Activated CD4-positive, alpha-beta T cell treated with anti-CD3 and anti-CD28 coated beads for 36 hours (primary cell): ENCODE measurements at places on chromosomes 4 and X. TPM values are rescaled to one million over a fixed set of nuclear protein-coding genes. Genes with fewer than 3 reads are reported as not detected.

- no peaks in the 10 kb centered on the region for H3K36me3 ChIP-seq
- H3K4me3 ChIP-seq: no peak overlapping the region
- no peak overlapping the region for H3K27ac ChIP-seq
- peak; percentile 10 for DNase-seq
- H3K4me1 ChIP-seq: no peaks in the 10 kb centered on the region
- no peaks in the 10 kb centered on the region for H3K27me3 ChIP-seq
Measured at GRCh38 chrX:139058831-139059495, 347.4 kb upstream of the FGF13 start.

DNA sequence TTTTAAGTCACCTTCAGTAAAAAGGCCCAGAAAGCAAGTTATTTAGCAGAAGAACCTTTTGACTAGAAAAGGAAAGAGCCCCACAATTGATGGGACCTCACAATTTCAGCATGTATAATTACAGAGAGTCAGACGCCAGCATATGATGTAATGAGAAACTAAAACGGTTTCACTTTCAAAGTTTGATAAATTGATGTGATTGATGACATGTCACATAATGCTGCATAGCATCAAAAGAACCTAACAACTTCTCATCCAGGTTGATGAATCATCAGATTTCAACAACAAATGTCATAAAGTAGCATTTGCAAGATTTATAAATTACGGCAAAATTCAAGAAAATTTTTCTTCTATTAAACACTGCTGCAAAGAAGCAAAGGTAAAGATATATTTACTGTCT, 3.9 kb upstream of the GAR1 start:
- peaks cover 10% of the 10 kb centered on the region for H3K36me3 ChIP-seq
- H3K27ac ChIP-seq: no peak overlapping the region
- no peak for DNase-seq
- peaks cover 16% of the 10 kb centered on the region for H3K4me1 ChIP-seq
- H3K27me3 ChIP-seq: peaks cover 4% of the 10 kb centered on the region
- no peak overlapping the region for H3K4me3 ChIP-seq

DNA sequence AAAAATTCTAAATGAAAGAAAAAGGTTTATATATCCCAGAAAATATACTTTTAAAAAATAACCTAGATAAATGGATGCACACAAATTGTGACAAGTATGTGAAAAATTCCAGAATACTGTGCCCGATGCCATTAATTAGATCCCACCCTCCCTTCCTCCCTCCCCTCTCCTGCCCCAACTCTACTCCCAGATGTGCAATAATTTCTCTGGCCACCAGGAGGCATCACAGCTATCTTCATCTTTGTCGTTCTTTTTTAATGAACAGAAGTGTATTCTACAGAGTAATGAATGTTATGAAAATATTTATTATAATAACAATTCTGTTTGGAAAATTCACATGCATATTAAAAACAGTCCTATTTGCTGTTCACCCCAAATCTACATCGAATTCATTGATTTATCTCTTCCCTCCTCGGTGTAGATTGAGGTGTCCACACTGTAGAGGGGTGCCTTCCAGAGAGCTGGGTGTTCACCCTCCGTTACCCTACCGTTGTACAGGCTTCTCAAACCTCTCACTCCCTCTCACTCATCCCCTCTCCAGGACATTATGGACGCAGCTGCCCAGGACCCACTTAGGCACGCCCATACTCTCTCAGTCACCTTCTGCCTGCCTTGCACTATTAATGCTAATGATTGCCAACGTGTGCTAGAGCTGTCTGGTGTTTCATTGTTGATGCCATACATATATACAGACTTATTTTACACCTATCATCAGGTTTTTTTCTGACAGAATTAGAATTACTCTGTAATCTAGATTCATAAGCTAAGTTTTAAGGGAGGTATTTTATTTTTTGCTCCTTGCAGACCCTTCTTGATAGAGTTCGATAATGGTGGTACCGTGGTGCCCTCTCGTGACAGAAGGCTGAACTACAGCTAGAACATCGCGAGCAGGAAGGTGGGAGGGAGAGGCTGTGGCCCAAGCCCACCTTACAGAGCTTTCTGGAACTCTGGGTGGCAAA, 14.1 kb downstream of the RAB40AL start:
- H3K27ac ChIP-seq: no peak overlapping the region
- H3K36me3 ChIP-seq: no peaks in the 10 kb centered on the region
- DNase-seq: peak; percentile 69

- no peaks in the 10 kb centered on the region for H3K27me3 ChIP-seq
- peak overlapping the region; percentile 90 for H3K4me3 ChIP-seq
- peaks cover 23% of the 10 kb centered on the region for H3K36me3 ChIP-seq
- H3K27ac ChIP-seq: peak overlapping the region; percentile 92
Measured at GRCh38 chrX:107716816-107717700, 58.5 kb downstream of the TSC22D3 start.

Gene STAG2
- total RNA-seq: 91.1 TPM

DNA sequence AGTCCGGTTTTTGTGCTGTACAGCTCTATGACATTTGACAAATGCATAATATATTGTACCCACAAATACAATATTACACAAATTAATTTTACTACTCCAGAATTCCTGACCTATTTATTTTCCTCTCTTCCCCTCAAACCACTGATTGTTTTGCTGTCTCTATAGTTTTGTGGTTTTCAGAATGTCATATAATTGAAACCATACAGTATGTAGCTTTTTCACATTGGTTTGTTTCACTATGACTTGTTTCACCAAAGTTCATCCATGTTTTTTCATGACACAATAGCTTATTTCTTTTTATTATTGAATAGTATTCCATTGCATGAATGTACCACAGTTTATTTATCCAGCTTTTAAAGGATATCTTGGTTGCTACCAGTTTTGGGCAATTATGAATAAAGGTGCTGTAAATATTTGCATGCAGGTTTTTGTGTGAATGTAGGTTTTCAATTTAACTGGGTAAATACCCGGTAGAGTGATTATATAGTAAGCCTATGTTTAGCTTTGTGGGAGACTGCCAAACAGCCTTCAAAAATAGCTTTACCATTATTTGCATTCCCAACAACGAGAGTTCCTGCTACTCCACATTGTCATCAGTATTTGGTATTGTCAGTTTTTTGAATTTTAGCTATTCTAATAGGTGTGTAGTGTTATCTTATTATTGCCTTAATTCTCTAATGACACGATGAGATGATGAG, 25.9 kb downstream of the RNF175 start:
- H3K4me3 ChIP-seq: no peak overlapping the region
- H3K27me3 ChIP-seq: peaks cover 2% of the 10 kb centered on the region
- H3K36me3 ChIP-seq: no peaks in the 10 kb centered on the region
- H3K27ac ChIP-seq: no peak overlapping the region
- H3K4me1 ChIP-seq: peaks cover 12% of the 10 kb centered on the region
- no peak for DNase-seq

GRCh38 chr4:146633471-146633800, 5.3 kb upstream of the POU4F2 start:
- no peak overlapping the region for H3K27ac ChIP-seq
- no peak for DNase-seq
- H3K36me3 ChIP-seq: no peaks in the 10 kb centered on the region
- peaks cover 82% of the 10 kb centered on the region for H3K27me3 ChIP-seq
- no peak overlapping the region for H3K4me3 ChIP-seq
